ENCODE measurements at places on chromosomes 7 and 10. TPM values are rescaled to one million over a fixed set of nuclear protein-coding genes. Genes with fewer than 3 reads are reported as not detected.

- peak overlapping the region; percentile 64 for H3K27ac ChIP-seq
- no peak overlapping the region for H3K4me3 ChIP-seq
- no peak for DNase-seq
Observed at GRCh38 chr7:36038063-36038721, 114.9 kb upstream of the EEPD1 start.

DNA sequence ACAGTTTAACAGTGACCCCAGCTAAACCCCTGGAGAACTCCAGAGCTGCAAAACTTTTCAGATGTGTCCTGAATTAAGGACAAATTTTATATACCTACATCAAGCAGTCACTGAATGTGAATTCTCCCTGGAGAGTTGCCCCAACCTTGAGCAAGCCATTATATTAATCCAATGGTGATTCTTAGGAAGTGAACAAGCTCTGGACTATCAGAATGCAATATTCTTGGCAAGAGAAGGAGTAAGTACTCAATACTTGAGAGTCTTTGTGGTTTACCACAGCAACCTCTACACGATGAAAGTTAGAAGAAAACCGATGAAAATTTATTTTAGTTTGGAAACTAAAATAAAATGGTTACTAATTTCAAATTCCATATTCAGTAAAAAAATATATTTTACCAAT is 19.3 kb upstream of the ZNF365 start:
- H3K27me3 ChIP-seq, result no peaks in the 10 kb centered on the region
- no peaks in the 10 kb centered on the region for H3K36me3 ChIP-seq
- H3K4me1 ChIP-seq, result no peaks in the 10 kb centered on the region
- no peak overlapping the region for H3K4me3 ChIP-seq

- no peaks in the 10 kb centered on the region for H3K4me1 ChIP-seq
- DNase-seq, result no peak
- no peak overlapping the region for H3K27ac ChIP-seq
- H3K27me3 ChIP-seq, result no peaks in the 10 kb centered on the region
- no peak overlapping the region for H3K4me3 ChIP-seq
Observed at GRCh38 chr10:6501931-6502330, 78.1 kb downstream of the PRKCQ start.

PPP1R17 gene
- total RNA-seq, result not detected

RET gene
- total RNA-seq, result 7.9 TPM

GRCh38 chr7:87543623-87544022 is 57.1 kb downstream of the ABCB1 start:
- no peaks in the 10 kb centered on the region for H3K27me3 ChIP-seq
- H3K4me1 ChIP-seq, result no peaks in the 10 kb centered on the region
- H3K4me3 ChIP-seq, result no peak overlapping the region
- H3K27ac ChIP-seq, result no peak overlapping the region
- no peaks in the 10 kb centered on the region for H3K36me3 ChIP-seq
- DNase-seq, result no peak

ACSM6 gene
- total RNA-seq, result not detected

GRCh38 chr7:115070311-115070710 is 148.4 kb downstream of the MDFIC start:
- no peaks in the 10 kb centered on the region for H3K4me1 ChIP-seq
- H3K36me3 ChIP-seq, result no peaks in the 10 kb centered on the region
- no peak overlapping the region for H3K4me3 ChIP-seq
- no peak overlapping the region for H3K27ac ChIP-seq
- no peaks in the 10 kb centered on the region for H3K27me3 ChIP-seq

GRCh38 chr10:29482591-29483431 is 152.0 kb downstream of the SVIL start:
- H3K27me3 ChIP-seq, result no peaks in the 10 kb centered on the region
- peaks cover 72% of the 10 kb centered on the region for H3K36me3 ChIP-seq
- no peak overlapping the region for H3K4me3 ChIP-seq
- H3K27ac ChIP-seq, result peak overlapping the region; percentile 44

PILRA gene
- 8.3 TPM for total RNA-seq

UBE2D1 gene
- total RNA-seq, result 10.1 TPM

DNA sequence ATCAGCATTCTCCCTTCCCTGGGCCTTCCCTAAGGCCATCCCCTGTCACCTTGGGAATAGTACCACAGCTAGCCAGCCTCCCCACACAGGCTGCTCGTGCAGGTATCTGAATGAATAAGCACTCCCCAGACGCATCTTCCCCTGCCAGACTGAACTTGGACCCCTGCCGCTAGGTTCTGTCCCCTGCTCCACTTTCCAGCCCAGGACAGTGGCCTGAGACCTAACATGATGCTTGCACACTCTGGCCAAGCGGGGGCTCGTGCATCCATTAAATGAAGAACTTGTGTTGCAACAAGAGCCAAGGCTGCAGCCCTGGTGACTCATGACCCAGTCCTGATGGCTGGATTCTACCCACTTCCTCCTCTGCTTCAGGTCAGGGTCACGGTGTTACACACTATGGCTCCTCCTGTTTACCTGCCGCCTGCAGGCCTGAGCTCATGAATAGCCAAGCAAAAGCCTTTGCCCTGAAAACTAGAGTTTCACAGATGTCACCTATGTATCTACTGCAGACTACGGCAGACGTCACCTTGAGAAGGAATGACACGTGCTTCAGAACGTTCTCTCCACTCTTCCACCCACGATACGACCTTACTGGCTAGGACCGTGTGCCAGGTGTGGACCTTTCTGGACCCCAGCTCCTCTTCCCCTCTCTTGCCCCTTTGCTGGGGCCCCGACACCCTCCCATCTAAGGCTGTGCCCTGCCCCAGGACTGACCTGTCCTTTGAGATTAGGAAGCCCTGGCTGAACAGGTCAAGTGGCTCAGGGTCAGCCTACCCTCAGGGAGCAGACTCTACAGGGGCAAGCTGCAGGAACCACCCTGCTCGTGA is 6.5 kb downstream of the ASB13 start:
- no peak for DNase-seq
- no peak overlapping the region for H3K4me3 ChIP-seq
- no peaks in the 10 kb centered on the region for H3K36me3 ChIP-seq
- no peak overlapping the region for H3K27ac ChIP-seq

- H3K4me3 ChIP-seq, result no peak overlapping the region
- no peaks in the 10 kb centered on the region for H3K36me3 ChIP-seq
- H3K27me3 ChIP-seq, result no peaks in the 10 kb centered on the region
- DNase-seq, result no peak
- H3K4me1 ChIP-seq, result no peaks in the 10 kb centered on the region
Observed at GRCh38 chr7:141340991-141341390, 210.2 kb upstream of the AGK start.
